ENCODE measurements at places on chromosomes 2 and 18. TPM values are rescaled to one million over a fixed set of nuclear protein-coding genes. Genes with fewer than 3 reads are reported as not detected.

DNA sequence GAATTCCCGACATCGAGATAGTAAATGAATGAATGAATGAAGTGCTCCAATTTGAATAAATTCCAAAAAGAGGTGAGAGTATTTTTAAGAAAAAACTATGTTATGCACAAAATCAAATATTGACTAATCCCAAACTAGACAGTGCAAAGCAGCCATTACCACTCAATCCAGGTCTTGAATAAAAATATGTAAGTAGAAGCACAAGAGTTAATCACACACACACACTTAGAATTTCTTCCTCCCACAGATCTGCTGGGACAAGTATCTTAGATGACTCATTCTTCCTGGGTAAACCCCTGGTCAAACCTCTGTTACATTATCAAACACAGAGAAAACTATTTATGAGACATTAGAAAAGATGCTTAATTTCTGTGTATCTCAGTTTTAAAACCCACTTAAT is 102.0 kb downstream of the PLA2R1 start:
- peak overlapping the region; percentile 44 for H3K27ac ChIP-seq
- DNase-seq = no peak
- H3K4me3 ChIP-seq = peak overlapping the region; percentile 9
- no peaks in the 10 kb centered on the region for H3K36me3 ChIP-seq
- peaks cover 5% of the 10 kb centered on the region for H3K27me3 ChIP-seq
- H3K4me1 ChIP-seq = peaks cover 19% of the 10 kb centered on the region

DNA sequence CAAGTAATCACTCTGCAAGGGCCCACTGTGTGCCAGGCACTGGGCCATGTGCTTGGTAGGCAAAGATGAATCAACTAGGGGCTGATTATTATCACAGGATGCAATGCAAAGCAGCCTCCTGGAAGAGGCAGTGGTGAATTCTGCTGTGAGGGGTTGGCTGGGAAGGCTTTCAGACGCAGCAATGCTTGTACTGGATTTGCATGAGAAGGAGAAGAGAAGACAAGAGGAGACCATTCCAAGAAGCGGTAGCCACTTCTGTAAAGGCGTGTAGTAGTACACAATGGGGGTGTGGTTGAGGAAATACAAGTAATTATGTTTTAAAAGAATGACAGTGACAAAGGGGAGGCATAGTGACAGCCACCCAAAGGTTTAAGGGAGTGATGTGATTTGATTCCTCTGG is 502.7 kb downstream of the PLCL1 start:
- no peak for DNase-seq
- H3K36me3 ChIP-seq = no peaks in the 10 kb centered on the region
- H3K27me3 ChIP-seq = peaks cover 23% of the 10 kb centered on the region

Gene C2orf66
- 0.25 TPM for total RNA-seq

- no peaks in the 10 kb centered on the region for H3K36me3 ChIP-seq
- no peak for DNase-seq
- no peaks in the 10 kb centered on the region for H3K4me1 ChIP-seq
- H3K27me3 ChIP-seq = no peaks in the 10 kb centered on the region
Observed at GRCh38 chr2:174858745-174859144, 94.5 kb upstream of the CHRNA1 start.

Gene PTPRM
- total RNA-seq = 6.5 TPM

DNA sequence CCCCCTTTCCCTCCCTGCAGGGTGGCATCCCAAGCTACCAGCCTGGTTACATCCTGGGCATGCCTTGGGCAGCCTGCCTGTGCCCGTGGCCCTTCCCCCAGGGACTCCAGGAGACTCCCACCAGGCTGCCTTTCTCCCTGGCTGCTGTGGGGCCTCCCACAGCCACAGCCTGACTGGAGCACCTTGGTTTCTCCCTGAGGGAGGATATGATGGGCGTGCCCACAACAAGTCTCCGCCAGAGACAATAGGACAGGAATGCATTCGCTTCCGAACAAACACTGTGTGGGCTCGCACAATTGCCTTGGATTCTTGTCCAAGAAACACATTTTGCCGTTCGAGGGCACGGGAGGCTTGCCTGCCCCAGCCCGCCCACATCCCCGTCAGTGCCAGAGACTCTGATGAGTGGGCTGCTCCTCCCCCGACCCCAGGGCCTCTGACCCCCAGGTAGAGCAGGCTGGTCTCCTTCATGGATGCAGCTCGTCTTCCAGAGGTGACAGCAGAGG is 102.1 kb downstream of the SMAD7 start:
- DNase-seq = no peak
- H3K4me1 ChIP-seq = peaks cover 28% of the 10 kb centered on the region
- no peak overlapping the region for H3K4me3 ChIP-seq
- no peaks in the 10 kb centered on the region for H3K27me3 ChIP-seq
- no peaks in the 10 kb centered on the region for H3K36me3 ChIP-seq
- H3K27ac ChIP-seq = no peak overlapping the region

DNA sequence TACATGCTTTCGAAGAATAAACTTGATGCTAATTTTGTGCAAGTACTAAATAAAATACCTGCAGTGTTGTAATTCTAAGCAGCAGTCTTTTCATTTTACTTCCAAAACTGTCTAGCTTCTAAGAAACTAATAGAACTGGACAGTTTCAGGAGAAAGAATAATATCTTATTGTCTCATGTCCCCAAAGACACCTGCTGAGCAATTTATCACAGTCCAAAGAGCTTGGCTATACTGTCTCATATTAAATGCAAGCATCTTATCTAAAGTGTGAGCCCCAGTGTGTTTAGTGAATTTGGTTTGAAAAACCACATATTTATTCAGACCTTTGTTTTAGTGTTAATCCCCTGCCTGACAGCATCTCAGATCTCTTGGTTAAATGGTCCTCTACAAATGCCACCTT is 374.3 kb downstream of the TMX3 start:
- no peaks in the 10 kb centered on the region for H3K27me3 ChIP-seq
- no peak for DNase-seq
- no peaks in the 10 kb centered on the region for H3K4me1 ChIP-seq
- H3K36me3 ChIP-seq = no peaks in the 10 kb centered on the region
- no peak overlapping the region for H3K4me3 ChIP-seq

Gene ARHGEF4
- 1.2 TPM for total RNA-seq

GRCh38 chr18:80200932-80201672 is 46.2 kb downstream of the PARD6G start:
- peaks cover 52% of the 10 kb centered on the region for H3K27me3 ChIP-seq
- peaks cover 17% of the 10 kb centered on the region for H3K4me1 ChIP-seq
- DNase-seq = no peak
- no peaks in the 10 kb centered on the region for H3K36me3 ChIP-seq

Gene SLC9A2
- total RNA-seq = 0.07 TPM

GRCh38 chr2:190530248-190530900 is 4.1 kb downstream of the NEMP2 start:
- H3K36me3 ChIP-seq = peaks cover 11% of the 10 kb centered on the region
- H3K27me3 ChIP-seq = no peaks in the 10 kb centered on the region
- DNase-seq = no peak
- peaks cover 69% of the 10 kb centered on the region for H3K4me1 ChIP-seq

Gene TEX44
- total RNA-seq = not detected

DNA sequence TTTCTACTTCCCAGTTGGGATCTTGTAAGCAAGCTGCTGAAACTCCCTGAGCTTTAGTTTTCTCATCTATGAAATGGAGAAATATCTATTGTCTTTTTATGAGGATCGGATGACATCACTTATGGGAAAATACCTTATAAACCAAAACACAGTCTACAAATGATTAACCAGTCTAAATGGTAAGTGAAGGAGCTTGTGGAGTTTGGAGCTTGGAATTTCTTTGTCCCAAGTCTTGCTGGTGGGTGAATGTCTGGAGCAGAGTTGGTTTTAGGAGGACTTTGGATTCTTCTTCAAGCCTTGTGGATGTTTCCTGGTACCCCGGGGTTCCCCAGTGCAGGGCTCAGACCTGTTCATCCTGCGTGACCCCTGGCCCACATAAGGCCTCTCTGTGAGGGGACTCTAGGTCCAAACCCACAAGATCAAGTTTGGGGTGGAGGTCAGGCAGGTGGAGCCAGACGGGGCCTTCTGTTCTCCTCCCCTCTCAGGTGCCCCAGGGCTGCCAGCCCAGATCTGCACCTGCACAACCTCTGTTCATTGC is 43.2 kb downstream of the FOSL2 start:
- H3K4me3 ChIP-seq = no peak overlapping the region
- no peaks in the 10 kb centered on the region for H3K27me3 ChIP-seq

Measured in activated CD4-positive, alpha-beta T cell treated with anti-CD3 and anti-CD28 coated beads for 36 hours (primary cell).